Mesenteric fat pad (tissue), 1 donor: ENCODE measurements at places on chromosomes 4 and X. TPM values are rescaled to one million over a fixed set of nuclear protein-coding genes. Genes with fewer than 3 reads are reported as not detected.

DNA sequence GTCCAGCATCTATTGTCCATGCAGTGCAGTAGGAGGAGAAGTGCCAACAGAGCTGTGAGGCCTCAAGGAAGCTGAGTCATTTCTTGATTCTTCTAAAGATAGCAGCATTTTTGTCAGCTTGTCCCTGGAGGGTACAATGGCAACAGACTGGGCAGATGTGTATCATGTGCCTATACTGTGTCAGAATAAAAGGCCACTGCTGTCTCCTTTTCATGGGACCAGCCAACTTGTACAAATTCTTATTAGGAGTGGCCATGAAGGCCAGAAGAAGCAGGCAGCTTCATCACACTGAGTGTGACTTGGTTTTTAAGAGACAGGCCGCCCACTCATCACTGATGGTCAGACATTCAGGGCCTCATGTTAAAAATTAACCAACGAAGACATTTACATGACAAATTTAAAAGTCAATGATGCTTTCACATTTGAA is 185.0 kb upstream of the FAM241A start:
- DNase-seq, result no peak

DNA sequence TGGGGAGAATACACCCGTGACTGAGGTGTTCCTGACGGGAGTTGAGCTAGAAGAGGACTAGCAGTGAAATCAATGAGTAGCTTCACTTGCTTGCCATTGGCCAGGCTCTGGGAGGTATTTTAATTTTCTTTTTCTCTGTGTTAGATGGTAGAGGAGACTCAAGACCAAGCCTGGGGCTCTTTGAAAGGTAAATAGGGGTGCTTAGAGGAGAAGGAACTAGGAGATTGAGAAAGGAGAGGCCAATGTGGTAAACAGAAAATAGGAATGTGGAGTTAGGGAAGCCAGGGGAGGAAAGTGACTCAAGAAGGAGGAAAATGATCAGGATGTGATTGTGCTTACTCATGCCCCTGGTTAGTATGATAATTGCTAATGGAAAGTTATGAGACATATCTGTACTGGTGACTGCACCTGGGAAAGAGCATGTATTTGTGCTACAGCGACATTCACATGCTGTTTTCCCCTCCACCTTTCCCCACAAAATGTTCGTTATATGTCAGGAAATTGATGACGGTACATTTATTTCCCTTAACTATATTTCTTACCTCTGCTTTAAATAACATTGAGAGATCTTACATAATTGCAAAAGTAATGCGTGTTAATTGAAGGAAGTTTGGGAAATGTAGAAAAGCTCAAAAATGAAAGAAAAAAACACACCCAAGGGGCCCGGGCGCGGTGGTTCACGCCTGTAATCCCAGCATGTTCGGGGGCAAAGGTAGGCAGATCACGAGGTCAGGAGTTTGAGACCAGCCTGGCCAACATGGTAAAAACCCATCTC is 16.9 kb upstream of the LRBA start:
- DNase-seq, result no peak

DNA sequence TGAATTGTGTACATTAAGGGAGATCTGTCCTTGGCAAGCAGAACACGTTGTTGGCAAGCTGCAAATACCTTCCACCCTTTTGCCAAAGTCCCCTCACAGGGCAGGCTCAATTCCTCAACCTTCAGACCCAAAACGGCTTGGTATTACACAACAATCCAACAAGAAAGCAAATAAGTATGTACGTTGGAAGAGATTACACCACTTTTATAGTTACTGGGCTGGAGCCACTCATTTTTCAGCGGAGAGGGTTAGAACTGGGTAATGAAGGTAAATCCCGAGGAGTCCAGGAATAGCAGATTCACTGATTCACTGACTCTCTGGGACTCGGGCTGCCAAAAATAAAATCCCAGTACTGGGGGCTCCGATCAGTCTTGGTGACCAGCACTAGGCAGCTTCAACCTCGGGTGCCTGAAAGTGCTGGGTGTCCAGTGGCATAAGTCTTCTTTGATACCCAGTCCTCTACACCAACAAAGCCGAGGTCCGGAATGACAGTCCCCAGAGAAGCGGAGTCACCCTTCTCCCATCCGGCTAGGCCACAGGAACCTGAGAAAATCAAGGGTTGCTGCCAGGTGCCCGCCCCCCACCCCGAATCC is 587 bp downstream of the TIMM8A start:
- DNase-seq, result no peak

DNA sequence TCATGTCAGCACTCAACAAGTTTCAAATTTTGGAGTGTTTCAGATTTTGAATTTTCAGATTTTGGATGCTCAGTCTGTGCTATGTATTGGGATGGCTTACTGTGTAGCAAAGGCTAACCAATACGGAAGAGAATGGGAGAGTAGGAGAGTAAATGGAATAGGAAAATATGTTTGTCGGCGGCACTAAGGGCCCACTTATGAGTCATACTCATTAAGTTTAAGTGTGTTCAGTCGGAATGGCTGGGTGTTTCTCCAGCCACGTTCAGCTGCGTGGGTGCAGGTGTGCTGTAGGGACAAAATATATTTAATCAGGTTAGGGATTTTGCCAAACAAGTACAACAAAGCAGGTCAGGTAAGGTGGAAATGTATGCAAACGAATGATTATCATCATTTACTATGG is 13.6 kb downstream of the FTHL17 start:
- no peak for DNase-seq

GRCh38 chrX:97389761-97390192 is 506.1 kb downstream of the RPA4 start:
- DNase-seq, result no peak

GRCh38 chrX:33001107-33001506 is 210.2 kb downstream of the DMD start:
- DNase-seq, result no peak

CFP gene
- total RNA-seq, result 11.8 TPM

PRSS12 gene
- total RNA-seq, result 0.16 TPM

IGSF1 gene
- 0.45 TPM for total RNA-seq

HGFAC gene
- total RNA-seq, result not detected

IL15 gene
- total RNA-seq, result 5.1 TPM

PRRG1 gene
- 32.4 TPM for total RNA-seq
